ENCODE measurements at places on chromosomes 16 and 17.

- peak; percentile 95 for DNase-seq
Measured at GRCh38 chr17:78421534-78422266, 43.3 kb downstream of the PGS1 start.

GRCh38 chr17:76506408-76507345, 5.5 kb upstream of the RHBDF2 start:
- DNase-seq, result peak; percentile 91

DNA sequence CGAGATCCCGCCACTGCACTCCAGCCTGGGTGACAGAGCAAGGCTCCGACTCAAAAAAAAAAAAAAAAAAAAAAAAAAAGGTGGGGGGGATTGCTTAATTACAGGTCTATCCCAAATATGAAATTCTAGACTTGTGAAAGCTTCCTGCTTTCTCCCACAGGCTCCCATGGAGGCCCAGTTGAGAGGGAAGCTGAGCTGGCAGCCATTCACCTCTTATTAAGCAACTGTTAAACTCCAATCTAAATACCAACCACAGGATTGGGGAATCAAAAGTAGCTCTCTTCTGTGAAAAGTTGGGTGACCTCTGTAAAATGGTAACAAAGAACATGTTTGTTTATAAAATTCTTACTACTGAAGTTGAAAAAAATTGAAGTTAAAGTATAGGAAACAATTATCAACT, 45.8 kb upstream of the STAC2 start:
- no peak for DNase-seq

DNA sequence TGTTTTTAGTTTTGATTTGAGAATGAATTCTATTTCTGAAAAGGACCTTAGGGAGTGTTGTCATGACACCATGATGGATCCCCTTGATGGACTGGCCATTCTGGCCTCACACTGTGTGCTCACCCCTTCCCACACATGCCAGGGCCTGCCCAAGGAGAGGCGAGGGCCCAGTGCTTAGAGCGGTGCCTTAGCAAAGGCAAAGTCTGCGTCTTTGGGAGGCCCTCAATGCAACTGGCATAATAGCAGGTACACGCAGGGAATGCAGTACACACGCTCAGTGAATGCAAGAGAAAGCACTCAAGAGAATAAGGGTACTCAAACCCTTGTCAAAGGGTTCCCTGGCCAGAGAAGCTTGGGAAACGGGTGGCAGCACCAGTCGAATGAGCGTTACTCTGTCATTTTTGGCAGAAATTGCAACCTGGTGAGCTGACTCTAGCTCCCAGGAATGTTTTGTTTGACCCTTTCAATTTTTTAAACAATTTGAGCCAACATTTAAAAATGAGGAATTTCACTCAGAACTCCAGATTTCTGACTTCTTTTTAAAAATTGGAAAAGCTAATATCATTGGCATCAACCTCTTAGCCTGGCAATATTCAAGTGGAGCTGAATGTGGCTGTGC, 32.1 kb downstream of the NKD1 start:
- DNase-seq, result no peak

DNA sequence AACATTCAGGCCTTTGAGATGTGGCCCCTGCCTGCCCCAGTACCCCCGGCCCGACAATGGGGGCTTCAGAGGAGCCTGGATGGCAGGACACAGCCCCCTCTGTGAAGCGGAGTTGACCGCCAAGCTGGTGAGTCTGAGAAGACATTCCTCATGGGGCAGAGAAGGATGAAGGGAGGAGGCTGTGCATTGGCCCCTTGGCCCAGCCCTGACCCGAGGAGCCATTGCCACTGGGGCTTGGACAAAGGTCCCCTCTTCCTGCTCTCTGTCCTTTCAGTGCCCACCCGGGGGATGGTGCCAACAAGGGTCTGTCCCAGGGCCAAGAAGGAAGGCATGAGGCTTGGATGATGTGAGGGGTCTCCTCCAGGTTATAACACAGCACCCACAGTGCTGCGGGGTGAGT, 30.9 kb upstream of the PHB1 start:
- DNase-seq, result no peak

GRCh38 chr17:37327341-37328090, 48.3 kb upstream of the C17orf78 start:
- DNase-seq, result no peak

GRCh38 chr17:59848778-59849177, 44.0 kb downstream of the TUBD1 start:
- no peak for DNase-seq
